ENCODE measurements at places on chromosomes 16 and 17.
A peak's percentile ranks its signal among the peaks of the same experiment; 100 is the strongest.

- DNase-seq = no peak
Measured at GRCh38 chr16:6888531-6888930, 444.1 kb upstream of the RBFOX1 start.

GRCh38 chr17:74962622-74963394 is 9.8 kb downstream of the HID1 start:
- no peak for DNase-seq

GRCh38 chr17:9368631-9369030 is 207.0 kb downstream of the STX8 start:
- no peak for DNase-seq

DNA sequence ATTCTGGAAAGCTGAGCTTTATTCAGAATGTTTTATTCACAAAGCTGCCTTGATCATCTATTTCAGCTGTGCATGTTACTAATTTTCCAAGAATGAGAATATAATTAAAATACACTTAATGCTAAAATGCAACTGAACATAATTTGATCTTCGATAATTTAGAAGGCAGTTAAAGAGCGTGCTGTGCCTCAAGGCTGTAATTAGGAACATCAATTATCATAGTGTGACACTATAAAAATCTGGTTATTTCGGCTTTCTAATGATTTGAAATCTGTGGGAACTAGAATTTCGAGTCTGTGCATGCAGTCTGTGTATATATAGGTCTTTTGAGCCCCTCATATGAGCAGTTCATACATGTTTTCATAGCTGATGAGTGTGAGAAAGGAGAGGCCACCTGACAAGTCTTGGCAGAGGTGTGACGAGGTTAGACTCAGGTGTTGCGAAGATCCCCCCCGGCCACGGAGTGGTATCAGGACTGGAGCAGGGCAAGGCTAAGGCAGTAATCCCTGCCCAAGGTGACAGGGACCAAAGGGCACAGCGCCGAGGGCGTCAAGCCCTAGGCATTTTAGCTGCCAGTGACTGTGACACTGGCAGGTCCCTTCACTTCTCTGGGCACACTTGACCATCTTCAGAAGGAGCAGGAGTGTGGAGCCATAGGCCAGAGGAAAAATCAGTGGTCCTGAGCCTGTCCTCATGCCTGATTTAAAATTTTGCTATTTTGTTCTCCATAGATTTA is 328.5 kb downstream of the SNX29 start:
- no peak for DNase-seq

- DNase-seq = no peak
Measured at GRCh38 chr16:66175058-66175457, 191.4 kb upstream of the CDH5 start.

GRCh38 chr17:57124053-57124452 is 39.0 kb downstream of the AKAP1 start:
- DNase-seq = no peak

DNA sequence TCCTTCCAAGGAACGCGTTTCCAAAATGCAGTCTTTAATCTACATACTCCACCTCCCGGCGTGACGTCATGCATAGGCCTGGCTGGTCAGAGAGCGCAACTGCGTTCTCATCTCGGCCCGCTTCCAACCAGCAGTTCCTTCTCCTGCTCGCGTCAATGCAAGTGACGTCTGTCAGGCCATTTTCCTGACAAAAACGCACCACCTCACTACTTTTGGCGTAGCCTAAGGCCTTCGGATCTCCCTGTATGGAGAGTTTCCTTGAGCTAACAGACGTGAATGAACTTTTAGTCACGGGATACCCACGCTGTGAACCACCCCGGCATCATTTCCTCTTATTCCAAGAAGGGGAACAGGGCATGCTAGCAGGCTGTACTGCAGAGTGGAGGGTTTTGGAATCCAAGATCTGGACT is 25.0 kb downstream of the TEX14 start:
- peak; percentile 10 for DNase-seq

DNA sequence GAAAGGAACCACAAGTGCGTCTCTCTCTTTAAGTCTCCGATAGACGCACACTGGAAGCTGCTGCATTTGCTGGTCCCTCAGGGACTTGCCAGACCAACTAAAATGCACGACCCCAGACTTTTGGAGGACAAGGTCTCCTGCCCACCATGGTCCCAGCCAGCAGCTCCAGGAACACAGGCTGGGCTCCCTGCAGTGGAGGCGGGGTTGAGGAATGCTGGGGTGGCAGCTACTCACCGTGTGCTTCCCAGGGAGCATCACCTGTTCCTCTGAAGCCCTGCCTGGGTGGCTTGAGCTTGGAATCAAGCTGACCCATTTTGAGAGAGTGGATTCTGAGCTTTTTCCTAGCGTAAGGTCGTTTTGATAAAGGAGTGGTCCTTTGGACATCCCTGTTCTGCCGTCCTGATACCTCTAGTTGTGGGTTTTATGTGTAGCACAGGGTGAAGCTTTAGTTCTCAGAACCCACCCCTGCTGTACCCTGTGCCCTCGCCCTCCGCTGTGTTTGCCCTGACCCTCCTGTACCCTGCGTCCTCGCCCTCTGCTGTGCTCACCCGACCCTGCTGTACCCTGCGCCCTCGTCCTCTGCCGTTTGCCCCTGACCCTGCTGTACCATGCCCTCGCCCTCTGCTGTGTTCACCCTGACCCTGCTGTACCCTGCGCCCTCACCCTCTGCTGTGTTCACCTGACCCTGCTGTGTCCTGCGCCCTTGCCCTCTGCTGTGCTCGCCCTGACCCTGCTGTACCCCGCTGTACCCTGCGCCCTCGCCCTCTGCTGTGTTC is 11.0 kb downstream of the ZNF276 start:
- no peak for DNase-seq

- no peak for DNase-seq
Measured at GRCh38 chr16:2985893-2986355, 5.7 kb upstream of the PKMYT1 start.

DNA sequence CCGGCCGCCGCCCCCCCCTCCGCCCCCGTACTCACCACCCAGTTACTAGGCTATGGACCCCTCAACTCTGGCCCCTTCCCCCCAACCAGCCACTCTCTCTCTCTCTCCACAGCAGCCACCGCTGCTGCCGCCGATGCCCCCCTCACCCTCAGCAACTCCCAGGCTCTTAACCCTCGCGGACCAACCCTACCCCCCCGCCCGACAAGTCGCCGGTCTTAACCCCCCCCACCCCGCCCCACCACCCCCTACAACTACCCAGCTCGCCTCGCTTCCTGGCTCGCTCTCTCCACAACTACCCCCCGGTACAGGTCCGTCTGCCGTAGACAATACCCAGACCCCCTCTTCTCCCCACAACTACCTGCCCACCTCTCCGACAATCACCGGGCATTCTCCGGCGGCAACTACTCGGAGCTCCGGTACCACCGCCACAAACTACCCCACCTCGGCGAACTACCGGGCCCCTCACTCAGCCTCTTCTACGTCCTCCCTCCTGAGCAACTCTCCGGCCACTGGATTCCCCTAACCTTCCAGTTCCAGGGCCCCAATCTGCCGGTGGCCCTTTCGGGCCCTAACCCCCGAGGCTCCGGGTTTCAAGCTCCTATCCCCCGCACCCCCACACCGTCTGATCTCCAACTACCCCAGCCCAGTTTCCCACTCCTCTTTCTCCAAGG is 702 bp downstream of the PHF23 start:
- no peak for DNase-seq

GRCh38 chr17:40605306-40605705 is 40.0 kb upstream of the CCR7 start:
- DNase-seq = no peak

DNA sequence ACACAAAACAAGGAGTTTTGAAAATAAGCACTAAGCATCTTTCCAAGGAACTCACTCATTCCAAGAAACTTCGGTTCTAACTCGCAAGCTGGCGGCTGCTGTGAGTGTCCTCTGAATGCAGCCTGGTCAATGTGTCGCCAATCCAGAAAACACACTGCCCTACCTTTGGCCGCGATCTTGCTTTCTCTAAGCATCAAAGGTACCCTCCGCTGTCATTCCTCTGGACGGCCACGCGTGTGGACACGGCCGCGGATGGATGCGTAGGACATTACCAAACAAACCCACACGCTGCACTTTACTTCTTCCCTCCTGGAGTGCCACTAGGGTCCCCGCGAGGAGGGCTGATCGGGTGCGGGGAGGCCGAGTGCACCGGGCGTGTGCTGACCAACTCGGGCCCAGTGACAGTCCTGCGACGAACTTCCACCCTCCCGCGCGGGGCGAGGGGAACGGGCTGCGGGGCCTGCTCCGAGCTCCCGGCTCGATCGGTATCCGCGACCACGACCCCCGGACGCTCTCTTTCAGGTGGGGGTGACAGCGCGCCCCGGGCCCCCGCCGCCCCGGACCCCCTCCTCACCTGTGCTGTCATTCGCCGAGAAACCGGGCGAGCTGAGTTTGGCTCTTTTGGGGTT is 1.1 kb downstream of the CREBBP start:
- no peak for DNase-seq

DNA sequence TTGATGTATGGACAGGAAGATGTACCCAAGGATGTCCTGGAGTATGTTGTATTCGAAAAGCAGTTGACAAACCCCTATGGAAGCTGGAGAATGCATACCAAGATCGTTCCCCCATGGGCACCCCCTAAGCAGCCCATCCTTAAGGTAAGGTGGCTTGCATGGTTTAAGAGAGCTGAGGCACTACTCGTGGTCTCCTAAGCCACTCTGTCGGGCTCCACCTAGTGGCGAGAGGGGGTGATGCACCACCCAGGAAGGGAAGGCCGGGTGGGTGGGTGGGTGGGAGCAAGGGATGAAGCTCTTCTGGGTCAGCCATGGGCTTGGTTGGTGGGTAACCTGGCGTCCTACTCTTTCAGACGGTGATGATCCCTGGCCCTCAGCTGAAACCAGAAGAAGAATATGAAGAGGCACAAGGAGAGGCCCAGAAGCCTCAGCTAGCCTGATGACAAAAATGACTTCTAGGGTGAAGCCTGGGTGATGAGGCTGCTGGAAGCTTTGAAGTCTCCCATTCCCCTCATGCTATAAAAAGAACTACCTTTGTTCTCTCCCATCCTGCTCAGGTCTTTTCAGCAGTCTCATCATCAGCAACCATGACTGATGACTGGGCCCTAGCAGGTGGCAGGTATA is 21.5 kb downstream of the GPR179 start:
- DNase-seq = no peak

DNA sequence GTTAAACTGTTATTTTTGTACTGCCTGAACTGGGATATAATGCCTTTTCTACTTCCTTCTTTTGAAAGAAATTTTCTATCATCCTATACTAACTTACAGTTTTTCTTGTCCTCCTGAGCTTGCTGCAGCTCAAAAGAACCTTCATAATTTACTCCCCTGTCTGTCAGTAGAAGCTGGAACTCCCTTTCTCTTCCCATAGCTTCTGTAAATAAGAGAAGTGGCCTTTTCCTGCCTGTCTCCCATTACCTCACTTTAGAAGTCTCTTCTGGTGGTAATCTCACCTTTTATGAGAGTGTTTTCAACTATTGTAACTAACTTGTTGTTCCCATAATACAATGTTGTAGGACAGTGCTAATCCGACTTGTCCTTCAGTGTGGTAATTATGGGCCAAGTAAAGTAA is 246.7 kb upstream of the TBX2 start:
- no peak for DNase-seq

- DNase-seq = peak; percentile 79
Measured at GRCh38 chr17:82592767-82593589, 55.3 kb downstream of the WDR45B start.

GRCh38 chr16:21590287-21590686 is 9.1 kb upstream of the METTL9 start:
- no peak for DNase-seq

GRCh38 chr16:70294385-70295025 is 4.5 kb upstream of the DDX19B start:
- no peak for DNase-seq
